ENCODE measurements at places on chromosomes 1 and 21.

DNA sequence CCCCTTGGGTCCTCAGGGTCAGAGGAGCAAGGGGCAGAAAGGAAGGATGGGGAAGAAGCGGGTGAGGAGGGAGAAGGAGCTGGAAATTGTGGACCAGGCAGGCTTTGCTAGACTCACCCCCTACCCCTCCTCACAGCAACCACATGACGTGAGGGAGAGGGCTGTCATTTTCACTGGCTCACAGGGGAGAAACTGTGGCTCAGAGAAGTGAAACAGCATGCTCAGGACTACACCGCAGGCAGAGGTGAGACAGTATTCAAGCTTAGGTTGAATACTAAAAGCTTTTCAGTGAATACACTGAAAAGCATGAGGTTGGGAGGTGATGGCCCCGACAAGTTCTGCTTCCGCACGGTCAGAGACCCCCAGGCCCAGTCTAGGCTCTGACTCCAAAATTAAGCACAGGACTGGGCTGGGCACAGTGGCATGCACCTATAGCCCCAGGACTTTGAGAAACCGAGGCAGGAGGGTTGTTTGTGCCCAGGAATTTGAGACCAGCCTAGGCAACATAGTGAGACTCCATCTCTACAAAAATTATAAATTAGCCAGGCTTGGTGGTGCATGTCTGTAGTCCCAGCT, 1.2 kb upstream of the CLEC20A start:
- DNase-seq, result no peak

DNA sequence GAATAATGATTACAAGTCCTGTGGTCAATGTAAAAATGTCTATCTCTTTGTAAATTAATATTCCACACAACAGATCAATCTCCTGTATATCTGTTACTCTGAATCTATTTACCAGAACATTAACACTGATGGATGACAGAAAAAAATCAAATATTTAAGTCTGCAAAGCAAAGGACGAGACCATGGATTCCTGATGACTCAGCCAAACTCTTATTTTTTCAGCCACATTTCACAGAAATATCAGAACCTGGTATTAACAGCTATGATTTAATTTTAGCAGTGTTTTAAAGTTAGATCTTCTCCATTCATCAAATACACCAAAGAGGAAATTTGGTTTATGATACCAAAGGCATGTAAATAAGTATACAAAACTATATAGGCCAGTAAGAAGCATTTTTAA, 46.1 kb downstream of the FAF1 start:
- no peak for DNase-seq

- DNase-seq, result peak; percentile 67
These were observed 705 bp downstream of the KHDRBS1 start for GRCh38 chr1:32014199-32014947.

DNA sequence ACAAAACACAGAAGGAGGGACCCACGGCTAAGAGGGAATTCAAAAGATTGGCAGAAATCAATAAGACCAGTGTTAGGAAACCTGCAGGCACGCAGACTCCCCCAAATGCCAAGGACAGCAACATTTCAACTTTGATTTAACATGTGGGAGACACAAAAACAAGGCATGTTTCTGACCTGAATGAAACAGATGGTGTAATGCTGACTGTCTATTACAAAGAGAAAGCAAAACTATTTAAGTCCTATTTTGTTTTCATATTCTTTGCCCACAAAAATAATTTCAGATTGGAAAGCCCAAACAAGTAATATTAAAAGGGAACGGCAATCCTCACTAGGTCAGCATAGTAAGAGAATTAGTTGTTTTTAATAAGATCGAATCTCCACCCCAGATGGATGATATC, 107.9 kb downstream of the S1PR1 start:
- DNase-seq, result no peak

- peak; percentile 88 for DNase-seq
These were observed 10.7 kb upstream of the COL16A1 start for GRCh38 chr1:31714442-31715086.

- DNase-seq, result no peak
These were observed 1.1 kb upstream of the KCNJ15 start for GRCh38 chr21:38255571-38256117.

DNA sequence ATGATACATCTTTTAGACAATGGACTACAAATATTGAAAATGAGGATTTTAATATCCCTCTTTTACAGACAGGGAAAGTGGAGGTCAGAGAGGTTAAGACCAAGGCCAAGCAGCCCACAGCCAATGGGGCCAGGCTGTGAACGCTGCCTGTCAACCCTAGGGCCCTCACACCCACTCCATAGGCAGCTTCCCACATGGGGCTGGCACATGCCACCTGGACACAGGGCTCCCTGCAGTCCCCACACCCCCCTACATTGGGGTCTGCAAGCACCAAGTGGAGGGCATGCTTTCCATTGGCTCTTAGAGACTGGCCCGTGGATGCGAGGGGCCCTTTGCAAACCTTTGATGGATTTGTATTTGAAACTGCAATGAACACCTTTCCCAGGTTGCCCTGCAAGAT, 348.5 kb upstream of the VAMP3 start:
- DNase-seq, result no peak

GRCh38 chr1:62370594-62370993, 51.4 kb upstream of the KANK4 start:
- DNase-seq, result no peak

DNA sequence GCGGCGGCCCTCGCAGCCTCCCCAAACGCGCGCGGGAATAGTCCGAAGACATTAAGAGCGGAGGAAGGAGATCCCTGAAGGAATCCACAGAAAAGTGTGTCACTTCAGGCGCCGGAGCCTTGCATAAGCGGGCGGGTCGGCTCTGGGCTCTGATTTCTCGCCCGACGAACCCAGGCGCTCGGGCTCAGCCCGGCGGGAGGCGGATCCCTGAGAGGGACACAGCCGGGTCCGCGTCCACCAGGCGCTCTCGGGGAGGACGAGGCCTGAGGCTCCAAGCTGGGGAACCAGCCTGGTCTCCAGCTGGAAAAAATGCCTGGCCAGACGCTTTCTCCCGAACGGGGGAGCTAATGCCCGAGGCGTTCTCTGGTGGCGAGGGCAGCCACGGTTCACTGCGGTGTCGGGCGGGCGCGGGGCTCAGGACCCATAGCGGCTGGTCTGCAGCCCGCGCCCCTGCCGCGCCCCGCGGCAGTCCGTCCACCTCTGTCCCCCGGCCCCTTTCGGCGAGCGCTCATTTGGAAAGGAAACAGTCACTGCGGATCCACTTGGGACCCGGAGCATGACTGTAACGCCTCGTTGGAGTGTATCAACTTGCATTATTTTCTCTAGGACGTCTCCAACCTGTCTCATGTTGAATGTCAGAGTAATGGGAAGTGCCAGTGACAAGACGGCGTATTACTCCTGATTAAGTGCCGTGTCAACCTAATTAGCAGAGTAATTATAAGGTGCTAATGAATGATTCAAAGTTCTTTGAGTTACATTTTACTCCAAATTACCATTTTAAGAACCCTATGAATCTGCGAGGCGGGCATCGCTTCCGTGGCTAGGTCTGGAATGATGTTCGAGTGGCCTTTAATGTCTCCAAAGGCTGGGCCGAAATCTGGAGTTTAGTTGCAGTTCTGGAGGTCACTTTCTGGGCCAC, 1.6 kb upstream of the BARHL2 start:
- DNase-seq, result peak; percentile 50

DNA sequence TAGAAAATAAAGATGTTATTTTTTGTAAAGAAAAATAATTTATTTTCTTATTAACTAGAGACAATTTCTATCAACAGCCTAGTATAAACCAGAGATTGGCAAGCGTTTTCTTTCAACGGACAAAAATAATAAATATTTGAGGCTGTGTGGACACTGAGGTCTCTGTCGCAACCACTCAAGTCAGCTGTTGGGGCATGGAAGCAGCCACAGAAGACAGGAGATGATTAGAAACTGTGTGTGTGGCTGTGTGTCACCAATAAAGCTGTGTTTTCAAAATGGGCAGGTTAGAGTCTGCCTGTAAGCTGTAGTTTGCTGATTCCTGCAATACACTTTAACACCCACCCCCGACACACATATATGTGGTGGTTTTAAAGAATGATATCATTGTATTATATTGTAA, 200.6 kb upstream of the HMCN1 start:
- no peak for DNase-seq

DNA sequence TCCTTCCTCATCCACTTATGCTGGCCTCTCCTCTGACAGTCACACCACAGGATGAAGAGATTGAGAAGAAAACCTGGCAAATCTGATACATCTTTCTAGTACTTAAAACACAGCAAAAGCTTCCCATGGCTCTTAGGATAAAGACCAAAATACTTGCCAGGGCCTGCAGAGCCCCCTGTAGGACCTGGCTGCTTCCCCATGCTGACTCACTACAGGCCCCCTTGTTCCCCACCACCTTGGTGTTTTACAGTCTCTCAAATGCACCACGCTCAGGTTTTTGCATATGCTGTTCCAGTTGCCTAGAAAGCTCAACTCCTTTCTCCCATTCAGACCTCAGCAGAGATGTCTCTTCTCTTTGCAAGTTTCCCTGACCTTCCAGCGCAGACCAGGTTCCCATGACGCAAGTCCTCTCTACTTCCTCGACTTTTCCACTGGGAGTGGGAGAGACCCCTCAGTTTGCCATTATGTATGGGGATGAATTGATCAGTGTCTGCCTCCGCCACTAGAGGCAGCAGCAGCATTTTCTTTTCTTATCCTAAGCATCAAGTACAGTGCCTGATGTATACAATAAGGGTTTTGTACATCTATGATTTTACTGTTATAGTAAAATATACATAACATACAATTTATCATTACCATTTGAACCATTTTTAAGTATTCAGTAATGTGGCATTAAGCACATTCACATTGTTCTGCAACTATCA, 113.8 kb upstream of the C8B start:
- no peak for DNase-seq

- no peak for DNase-seq
These were observed 183.3 kb downstream of the PTGER3 start for GRCh38 chr1:70864302-70864701.

GRCh38 chr1:44489481-44489880, 84.4 kb downstream of the RNF220 start:
- no peak for DNase-seq

GRCh38 chr1:16905868-16906702, 10.3 kb downstream of the RNU1-2 start:
- no peak for DNase-seq

GRCh38 chr1:242203262-242203661, 204.4 kb upstream of the MAP1LC3C start:
- no peak for DNase-seq

DNA sequence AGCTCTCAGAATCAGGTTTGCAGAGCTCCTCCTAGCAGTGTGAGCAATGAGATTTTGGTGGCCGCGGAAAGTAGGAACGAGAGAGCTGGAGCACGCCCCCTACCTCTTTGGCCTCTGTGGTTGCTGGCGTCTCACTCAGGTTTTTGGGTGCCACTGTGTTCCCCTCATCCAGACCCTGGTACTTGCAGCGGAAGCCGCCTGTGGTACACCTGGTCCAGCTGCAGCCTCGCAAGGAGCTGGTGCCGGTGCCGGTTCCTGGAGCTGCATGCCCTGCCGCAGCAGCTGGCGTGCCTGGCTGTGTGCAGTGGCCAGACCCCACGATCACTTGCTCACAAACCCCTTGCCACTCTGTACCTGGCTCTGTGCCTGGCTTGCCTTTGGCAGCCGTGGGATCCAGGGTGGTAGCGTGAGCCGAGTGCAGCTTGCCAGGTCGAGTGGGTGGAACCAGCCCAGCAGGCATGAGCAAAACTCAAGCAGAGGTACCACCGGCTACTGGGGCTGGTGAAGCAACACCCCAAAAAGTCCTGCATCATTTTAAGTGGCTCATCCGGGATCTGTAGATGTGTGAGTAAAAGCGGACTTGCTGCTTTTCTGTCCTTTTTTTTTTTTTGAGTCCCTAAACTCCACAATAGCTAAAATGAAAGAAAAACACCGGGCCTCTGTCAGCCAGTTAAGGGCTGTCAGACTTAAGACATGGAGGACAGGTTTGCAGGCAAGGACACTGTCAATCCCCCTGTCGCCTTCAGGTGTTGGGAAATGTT, 844.9 kb downstream of the KCNT2 start:
- DNase-seq, result no peak

- DNase-seq, result no peak
These were observed 30.4 kb upstream of the ZBTB21 start for GRCh38 chr21:42040411-42041180.

DNA sequence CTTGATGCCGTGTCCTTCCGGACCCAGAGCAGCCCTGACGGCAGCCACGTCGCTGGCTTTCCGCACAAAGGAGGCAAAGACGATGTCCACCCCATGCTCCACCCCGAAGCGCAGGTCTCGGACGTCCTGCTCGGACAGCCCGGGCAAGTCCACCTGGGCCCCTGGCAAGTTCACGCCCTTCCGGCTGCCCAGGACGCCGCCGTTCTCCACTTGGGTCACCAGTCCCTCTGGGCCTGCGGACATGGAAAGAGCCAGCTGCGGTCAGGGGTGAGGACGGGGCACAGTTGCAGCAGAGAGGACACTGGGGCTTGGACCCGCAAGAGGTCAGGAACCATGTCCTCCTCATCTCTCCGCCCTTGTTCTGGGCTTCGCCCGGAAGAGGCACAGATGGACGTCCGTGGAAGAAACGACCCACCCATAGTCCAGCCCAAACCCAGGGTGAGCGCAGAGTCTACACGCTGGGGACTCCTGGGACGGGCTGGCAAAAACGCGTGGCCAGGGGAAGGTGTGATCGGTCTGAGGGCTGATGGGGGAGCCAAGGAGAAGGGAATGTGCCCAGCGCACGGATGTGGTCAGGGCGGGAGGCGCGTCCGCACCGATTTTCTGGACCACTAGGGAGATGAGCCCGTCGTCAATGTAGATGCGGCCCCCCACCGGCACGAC, 6.6 kb downstream of the PKLR start:
- no peak for DNase-seq

Data from D341Med (cell line).